Dorsolateral prefrontal cortex (tissue), 122 donors: ENCODE measurements at places on chromosomes 4 and X.

GRCh38 chr4:55819634-55820033 lies at the start of gene EXOC1L:
Gene EXOC1L, plus strand, starts transcription at chr4:55819790. Its CDS starts 237 bp downstream, at chr4:55820027.
- no peak for DNase-seq

GRCh38 chrX:78075787-78076389 lies 28.2 kb upstream of the PGK1 start:
- DNase-seq, result no peak

GRCh38 chrX:107676559-107677378 lies 48.5 kb downstream of the PRPS1 start:
- DNase-seq, result no peak

DNA sequence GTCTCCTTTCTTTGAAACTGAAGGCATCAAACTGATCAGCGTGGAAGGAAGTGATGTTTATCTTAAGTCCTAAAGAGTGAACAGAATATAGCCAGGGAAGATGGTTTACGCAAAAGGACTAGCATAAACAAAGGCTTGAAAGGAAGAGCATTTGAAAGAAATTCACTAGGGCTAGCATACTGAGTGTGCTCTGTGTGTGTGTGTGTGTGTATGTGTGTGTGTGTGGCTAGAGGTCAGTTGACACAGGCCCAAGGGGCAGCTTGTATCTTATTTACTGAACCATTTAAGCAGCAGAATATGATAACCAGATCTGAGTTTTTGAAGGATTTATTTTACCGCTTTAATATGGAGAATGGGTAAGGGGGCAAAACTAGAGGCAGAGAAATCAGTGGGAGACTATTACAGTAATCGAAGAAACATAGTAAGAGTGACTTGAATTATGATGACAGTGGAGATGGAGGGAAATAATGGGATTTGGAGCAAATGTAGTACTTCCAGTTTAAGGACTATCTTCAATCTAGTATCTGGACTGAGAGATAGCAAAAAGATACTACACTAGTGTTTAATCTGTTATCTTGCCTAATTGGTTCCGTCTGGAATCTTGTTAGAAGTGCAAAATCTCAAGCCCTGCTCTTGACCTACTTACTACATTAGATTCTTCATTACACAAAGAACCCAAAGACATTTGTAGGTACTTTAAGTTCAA lies 36.9 kb downstream of the CEP44 start:
- DNase-seq, result no peak

DNA sequence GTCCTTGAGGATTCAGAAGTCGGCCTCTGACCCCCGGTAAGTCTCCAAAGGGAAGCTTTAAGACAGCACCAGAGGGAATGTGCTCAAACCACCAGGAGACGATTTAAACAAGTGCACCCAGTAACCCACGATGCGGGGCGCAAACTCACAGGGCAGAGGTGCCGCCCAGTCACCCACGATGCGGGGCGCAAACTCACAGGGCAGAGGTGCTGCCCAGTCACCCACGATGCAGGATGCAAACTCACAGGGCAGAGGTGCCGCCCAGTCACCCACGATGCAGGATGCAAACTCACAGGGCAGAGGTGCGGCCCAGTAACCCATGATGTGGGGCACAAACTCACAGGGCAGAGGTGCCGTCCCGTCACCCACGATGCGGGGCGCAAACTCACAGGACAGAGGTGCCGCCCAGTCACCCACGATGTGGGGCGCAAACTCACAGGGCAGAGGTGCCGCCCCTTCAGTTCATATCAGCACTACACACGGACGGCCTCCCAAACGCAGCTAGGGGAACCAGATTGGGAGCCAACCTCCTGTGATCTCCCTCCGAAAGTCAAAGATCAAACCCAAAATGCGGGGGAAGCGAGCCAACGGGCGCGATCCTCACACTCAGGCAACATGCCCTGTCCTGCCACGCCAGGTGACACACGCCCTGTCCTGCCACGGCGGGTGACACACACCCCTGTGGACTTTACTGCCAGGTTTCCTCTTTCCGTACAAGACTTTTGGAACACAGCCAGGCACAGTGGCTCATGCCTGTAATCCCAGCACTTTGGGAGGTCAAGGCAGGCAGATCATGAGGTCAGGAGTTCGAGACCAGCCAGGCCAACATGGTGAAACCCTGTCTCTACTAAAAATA lies 11.3 kb downstream of the PPP2R3B start:
- no peak for DNase-seq
